Iris pigment epithelial cell (primary cell): ENCODE measurements at places on chromosomes 6 and 20.

- no peak for DNase-seq
These were observed 96.2 kb upstream of the HMGN3 start for GRCh38 chr6:79330704-79331103.

GRCh38 chr20:22223236-22223635 is 361.1 kb downstream of the FOXA2 start:
- DNase-seq, result no peak

DNA sequence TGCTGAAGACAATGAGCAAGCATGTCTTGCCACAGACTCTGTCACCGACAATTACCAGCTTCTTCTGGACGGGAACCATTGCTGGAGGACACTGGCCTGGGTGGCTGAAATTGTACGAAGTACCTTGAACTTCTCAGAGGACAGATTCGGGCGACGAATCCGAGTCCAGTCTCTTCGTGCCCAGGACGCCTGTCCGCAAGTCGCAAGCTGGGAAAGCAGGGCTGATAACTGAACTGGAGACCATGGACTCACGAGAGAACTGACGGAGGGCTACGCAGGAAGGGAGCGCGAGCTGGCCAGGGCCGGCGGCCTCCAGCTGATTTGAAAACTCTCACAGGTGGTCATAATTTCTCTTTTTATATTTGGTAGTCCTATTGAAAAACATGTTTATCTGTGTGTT is 1229.5 kb upstream of the MAP3K7 start:
- DNase-seq, result no peak

- DNase-seq, result no peak
These were observed 64.8 kb upstream of the FOXQ1 start for GRCh38 chr6:1247056-1247455.

- no peak for DNase-seq
These were observed 116.1 kb upstream of the INSM1 start for GRCh38 chr20:20251836-20252235.

DNA sequence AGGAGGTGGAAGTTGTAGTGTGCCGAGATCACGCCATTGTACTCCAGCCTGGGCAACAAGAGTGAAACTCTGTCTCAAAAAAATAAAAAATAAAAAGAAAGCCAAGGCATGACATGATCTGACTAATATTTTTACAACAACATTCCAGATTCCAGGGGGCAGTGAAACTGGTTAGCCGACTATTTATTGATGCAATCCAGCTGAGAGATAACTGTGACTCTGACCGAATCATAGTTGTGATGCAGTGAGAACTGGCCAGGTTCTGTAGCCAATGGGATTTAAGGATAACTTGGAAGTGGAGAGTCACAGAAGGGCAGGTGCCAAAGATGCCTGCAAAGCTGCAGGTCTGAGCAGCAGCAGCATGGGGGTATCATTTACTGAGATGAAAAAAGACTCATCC is 82.9 kb upstream of the TSHZ2 start:
- peak; percentile 3 for DNase-seq

- DNase-seq, result peak; percentile 71
These were observed 23.0 kb upstream of the CD24 start for GRCh38 chr6:106997392-106998158.

- no peak for DNase-seq
These were observed 48.6 kb downstream of the CD24 start for GRCh38 chr6:106925948-106926347.

DNA sequence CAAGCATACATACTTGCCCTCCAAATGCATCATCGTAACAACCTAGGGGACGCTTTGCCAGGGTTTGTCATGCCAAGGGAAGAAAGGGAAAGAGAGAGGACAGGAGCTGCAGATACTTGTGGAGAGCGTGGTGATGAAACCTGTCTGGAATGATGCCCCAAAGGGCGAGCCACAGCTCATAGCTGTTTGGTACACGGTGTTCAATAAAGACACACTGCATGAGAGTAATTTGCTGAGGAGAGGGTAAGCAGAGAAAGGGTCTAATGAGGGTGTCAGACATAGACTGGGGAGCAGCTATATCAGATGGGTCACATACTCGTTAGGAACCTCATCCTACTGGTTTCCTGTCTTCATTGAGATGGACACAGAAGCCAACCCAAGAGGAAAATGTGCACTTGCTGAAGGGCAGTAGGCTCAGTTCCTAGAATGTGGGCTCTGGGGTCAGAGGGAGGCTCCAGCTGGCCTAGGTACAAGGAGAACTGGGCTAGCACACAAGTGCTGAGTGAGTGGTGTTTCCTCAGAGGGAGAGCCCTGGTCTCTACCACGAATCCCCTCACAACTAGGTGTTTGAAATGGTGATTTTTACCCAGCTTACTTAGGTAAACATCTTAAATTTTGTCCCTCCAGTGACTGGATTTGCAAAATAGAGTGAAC is 5.2 kb upstream of the FOXO3 start:
- peak; percentile 41 for DNase-seq

- no peak for DNase-seq
These were observed 1.7 kb downstream of the SAPCD1 start for GRCh38 chr6:31764198-31764597.

DNA sequence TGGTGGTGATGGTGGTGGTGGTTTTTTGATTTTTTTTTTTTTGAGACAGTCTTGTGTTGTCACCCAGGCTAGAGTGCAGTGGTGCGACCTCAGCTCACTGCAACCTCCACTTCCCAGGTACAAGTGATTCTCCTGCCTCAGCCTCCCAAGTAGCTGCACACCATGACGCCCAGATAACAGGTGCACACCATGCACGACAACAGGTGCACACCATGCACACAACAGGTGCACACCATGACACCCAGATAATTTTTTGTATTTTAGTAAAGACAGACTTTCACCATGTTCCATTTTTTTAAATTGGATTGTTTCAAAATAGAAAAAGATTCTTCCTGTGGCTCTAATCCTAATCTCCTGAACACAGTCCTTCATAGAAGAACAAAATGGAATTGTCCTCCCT is 257.9 kb downstream of the ALDH8A1 start:
- no peak for DNase-seq

DNA sequence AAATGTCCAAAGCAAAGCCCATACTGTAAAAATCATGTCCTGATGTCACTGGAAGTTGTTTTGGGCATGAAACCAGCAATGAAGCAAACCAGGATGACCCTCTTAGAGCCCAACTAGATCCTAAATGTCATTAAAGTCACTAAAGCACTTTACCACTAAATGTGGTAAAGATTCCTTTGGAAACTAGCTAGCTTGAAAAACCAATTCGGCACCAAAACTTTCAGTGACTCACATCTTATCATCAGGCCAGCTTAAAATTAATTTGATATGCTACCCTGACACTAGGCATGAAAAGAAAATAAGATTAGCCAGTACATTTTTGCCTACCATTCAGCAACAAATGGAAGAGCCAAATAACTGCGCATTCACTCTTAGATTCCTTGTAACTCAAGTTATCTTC is 145.8 kb downstream of the PACRG start:
- DNase-seq, result no peak

- no peak for DNase-seq
These were observed 47.2 kb upstream of the MICB start for GRCh38 chr6:31450751-31451150.

- DNase-seq, result peak; percentile 65
These were observed 250.8 kb downstream of the LAMA2 start for GRCh38 chr6:129133770-129134192.

- DNase-seq, result no peak
These were observed 46.6 kb downstream of the DTNBP1 start for GRCh38 chr6:15616261-15616660.
